NCI-H1417 treated with DMSO at 0.1 percent for 48 hours (cell line): ENCODE measurements at places on chromosomes 12 and 14.

GRCh38 chr12:6934110-6934509, 6.4 kb downstream of the ATN1 start:
- no peak for DNase-seq

- no peak for DNase-seq
Observed at GRCh38 chr14:98847521-98848468, 424.2 kb downstream of the BCL11B start.

DNA sequence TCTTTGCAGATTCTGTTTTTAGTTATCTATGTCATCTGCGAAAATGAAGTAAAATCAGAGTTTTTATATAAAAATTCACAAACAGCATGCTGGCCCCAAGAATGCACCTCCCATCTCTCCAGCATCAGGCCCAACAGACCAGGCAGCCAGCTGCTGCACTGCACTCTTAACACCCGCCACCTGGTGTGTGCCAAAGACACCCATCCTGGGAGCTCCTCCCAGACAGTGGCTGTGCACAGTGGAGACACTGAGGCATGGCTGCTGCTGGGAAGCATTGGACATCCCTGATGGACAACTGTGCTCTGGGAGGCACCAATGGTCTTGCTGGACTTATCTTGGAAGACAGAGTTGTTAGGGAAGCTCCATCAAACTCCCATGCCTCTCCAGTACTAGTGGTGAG, 817.2 kb downstream of the TMEM121 start:
- DNase-seq, result no peak

DNA sequence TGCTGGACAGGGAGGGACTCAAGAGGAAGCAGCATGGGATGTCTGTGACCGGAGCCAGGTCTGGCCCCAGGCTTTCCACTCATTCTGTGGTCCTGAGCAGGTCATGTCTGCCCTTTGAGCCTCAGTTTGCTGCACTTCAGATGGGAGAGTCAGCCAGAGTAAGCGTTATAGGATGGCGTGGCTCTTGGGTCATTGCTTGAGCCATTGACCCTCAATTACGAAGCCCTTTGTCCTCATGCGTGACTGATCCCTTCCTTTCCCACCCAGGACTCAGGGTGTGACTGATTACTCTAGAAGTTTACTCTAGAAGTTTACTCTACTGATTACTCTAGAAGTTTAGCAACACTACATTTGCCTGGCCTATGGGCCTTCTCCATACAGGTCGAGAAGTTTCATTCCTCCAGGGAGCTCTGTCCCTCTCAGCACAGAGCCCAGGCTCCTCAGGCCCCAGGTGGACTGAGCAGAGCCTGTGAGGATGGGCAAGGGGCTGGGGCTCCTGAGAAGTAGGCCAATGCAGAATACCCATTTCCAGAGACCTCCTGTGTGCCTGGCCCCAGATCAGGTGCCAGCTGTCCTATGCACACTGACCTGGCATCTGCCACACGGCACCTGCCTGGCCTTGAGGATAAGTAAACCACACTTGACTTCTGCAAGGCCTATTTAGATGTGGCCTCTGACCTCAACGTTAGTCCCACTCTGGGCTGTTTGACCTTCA, 7.6 kb upstream of the IFI27 start:
- no peak for DNase-seq

DNA sequence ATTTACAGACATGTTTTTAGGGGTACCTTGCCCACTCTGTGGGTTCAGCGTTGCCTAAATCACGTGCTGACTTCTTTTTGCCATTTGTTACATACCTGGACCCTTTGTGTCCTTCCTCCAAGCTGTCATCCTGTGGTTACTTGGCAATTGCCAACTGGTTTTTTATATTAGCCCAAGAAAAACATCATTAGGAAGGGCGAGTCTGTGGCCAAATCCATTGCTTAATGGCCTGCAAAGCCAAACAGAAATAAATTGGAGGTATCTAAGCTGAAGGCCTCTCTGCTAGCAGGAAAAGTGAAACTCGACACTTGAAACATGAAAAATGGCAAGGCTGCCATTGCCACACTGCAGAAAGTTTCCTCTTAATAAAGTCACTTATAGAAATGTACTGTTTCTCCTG, 190.4 kb downstream of the NUAK1 start:
- no peak for DNase-seq

DNA sequence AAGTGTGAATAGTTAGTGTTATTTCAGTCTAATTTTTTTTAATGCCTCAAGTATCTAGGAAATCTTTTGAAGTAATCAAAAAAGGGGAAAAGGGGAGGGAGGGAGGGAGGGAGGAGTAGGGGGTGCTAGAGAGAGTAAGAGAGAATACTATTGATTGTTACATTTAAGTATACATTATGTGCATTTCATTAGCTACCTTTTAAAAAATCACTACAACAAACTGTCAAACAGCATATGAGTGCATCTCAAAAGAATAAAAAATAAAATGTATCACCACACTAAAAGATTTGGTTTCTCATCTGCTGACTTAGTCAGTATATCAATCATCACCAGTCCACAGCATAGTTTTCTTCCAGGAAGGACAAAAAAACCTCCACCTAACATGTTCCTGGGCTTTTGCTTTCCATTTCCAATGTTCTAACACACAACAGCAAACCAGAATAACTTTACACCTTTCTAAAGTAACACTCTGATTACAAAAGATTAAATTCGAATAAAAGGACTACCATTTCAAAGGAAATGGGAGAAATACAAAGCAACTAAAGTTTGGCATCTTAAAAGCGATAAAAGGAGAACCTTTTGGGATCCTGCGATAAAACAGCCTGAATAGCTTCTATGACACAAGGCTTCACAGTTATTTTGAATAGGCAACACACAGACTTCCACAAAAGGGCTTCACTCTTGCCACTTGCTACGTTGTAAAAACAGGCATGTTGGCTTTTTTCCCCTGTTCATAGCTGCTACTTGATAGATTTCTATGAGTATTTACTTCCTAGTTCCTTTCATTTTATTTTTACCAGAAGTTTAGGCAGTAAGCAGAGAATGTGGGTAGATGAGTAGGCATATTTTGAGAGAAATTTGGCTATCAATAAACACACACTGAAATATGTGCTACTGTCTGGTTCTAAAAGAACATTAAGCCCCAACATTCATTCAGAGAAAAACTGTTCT, 160.9 kb downstream of the EPS8 start:
- DNase-seq, result no peak

GRCh38 chr14:23551266-23552028, at the start of gene ZFHX2:
ZFHX2 (minus strand) TSS chr14:23551765; CDS start chr14:23535325, 16,440 bp downstream.
- DNase-seq, result peak; percentile 79

DNA sequence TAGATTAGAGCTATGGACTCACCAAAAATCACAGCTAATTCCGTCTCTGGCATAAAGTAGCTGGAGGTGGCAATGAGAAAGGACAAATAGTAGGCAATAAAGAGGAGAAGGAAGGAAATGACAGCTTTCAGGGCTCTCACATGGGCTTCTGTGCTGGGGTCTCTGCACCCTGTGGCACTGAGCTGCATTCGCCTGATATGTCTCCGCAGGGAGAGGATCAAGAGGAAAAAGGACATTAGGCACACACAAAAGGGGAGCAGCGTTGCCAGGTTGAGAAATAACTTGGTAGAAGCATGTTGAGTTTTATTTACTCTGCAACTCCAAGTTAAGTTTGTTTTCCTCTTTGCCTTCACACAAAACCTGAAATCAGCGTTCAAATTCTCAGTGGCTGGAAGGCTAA, 686 bp downstream of the TAS2R7 start:
- DNase-seq, result no peak

DNA sequence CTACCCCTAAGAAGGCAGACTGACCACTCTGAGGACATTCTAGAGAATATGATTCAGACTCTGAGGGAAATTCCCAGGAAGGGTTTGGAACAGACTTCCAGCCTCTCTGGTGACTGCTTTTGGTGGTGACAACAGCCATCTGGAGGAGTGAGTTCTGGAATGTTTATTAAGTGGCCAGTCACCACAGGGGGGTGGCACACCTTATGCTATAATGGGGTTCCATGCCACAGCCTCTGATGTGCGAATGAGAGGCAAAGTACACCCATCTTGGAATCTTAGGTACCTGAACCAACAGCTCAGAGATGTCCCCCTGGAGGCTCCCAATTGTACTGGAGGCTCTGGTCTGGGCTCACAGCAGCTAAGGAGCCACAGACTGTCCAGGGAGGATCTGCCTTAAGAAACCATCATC, 9.5 kb upstream of the TINF2 start:
- DNase-seq, result no peak

- no peak for DNase-seq
Observed at GRCh38 chr12:57624441-57625220, 8.4 kb downstream of the B4GALNT1 start.

- no peak for DNase-seq
Observed at GRCh38 chr14:24838945-24839616, 205.1 kb upstream of the GZMB start.

GRCh38 chr12:72010356-72010755, 71.7 kb downstream of the TPH2 start:
- no peak for DNase-seq

- DNase-seq, result no peak
Observed at GRCh38 chr14:21300892-21301291, 21.0 kb downstream of the RPGRIP1 start.

DNA sequence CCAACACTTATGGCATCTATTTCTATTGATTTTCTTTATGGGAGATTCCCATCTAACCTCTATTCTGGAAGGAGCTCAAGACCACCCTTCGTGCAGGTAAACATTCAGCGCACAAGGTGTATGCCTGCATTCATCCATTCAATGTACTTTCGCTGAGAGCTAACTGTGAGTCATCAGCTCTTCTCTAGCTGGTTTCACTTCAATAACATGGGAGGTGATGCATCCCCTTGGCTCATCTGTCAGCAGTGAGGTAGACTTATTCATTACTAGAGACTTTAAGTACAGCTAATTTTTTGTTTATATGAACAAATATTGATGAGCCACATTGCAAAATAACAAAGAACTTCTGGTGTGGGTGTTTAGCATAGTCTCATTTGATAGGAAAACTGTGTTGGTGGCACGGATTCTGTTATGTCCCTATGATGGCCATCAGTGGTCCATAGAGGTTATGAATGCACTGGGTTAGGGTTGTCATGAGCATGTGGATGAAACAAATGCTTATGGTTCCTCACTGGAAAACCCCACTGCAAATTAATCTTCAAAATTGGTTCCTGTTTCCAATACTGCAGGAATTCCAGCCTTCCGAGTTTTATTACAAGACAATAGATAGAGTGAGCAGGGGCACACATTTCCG, 1151.0 kb downstream of the BCL11B start:
- no peak for DNase-seq

GRCh38 chr14:99380991-99381687, 99.5 kb downstream of the SETD3 start:
- no peak for DNase-seq

GRCh38 chr14:105076296-105076804, 11.1 kb upstream of the GPR132 start:
- DNase-seq, result no peak

DNA sequence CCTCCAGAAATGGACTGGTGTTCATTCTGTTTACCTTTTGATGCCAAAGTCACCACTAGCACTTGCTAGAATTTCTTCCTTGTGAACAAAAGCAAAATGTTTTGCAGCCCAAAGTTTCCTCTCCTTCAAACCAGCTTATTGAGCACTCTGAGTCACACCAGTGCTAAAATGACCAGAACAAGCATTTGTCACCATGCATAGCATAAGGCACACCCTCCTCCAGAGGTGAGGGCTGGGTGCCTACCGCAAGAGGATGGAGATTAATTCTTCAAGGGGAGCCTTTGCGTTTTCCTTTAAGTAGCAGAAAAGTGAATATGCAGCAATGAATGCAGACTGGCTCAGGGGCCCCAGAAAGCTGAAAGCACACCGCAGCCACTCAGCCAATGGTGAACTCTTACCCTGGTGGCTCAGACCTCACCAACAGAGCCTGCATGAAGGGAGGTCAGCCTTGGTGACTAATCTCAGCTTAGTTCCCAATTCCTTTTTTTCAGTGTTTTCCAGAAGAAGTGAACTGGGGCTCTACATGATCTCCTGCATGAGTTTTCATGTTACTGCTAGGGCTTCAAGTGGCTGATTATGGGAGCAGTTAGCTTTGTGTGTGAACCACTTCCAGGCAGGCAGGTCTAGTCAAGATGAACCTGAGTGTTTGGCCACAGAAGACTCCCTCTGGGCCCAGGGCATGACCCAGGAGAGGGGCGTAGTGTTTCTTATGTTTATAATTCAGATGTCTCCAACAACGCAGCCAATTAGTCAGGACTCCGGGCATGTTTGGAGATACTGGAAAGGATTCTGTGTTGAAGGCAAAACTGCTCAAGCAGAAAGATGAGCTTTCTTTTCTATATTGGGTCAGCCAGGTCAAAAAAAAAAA, 96.3 kb downstream of the PAX9 start:
- DNase-seq, result no peak

DNA sequence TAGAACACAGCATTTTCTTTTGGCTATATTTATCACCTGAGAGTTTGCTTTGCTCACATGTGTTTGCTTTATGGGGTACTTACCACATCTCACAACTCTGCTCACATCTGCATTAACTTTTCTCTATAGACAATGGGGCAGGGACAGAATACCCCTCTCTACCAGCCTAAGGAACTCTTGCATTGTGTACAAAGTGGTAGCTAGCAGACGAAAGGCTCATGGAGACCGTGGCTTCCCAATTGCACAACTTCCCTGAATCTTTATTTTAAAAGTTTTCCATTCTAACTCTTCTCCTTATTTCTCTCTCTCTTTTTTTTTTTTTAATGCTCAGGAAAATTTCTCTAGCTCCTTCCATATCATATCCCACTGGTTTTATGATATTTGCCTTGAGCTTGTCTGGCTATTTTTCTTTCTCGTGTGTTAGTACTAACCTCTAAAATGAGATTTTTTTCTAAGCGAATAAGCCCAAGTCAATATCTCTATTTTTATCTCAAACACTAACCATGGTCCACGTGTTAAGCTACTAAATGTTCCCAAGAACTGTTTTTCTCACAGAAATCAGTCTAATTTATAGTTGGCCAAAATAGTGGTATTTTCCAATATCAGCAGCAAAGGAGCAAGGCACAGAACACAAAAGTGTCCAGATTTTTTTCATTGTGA, 155.2 kb downstream of the STXBP6 start:
- no peak for DNase-seq
